Stimulated activated CD4-positive, alpha-beta T cell treated with anti-CD3 and anti-CD28 coated beads, Interleukin-1b, Interleukin-23, amount 100 ng/mL, for 1 hour (primary cell): ENCODE measurements at places on chromosomes 12 and 14.

GRCh38 chr12:124616394-124617221 lies 49.2 kb upstream of the NCOR2 start:
- no peak for DNase-seq

GRCh38 chr14:98886982-98887381 lies 385.0 kb downstream of the BCL11B start:
- DNase-seq: no peak

- DNase-seq: no peak
These were observed 127.2 kb downstream of the OTOGL start for GRCh38 chr12:80226576-80226975.

- DNase-seq: no peak
These were observed 717 bp upstream of the ZNF839 start for GRCh38 chr14:102318781-102319276.

- no peak for DNase-seq
These were observed 34.1 kb downstream of the PSMC1 start for GRCh38 chr14:90290337-90291011.

GRCh38 chr12:18562531-18562930 lies 175.3 kb downstream of the PLCZ1 start:
- no peak for DNase-seq

GRCh38 chr14:57085801-57086200 lies 182.9 kb downstream of the EXOC5 start:
- DNase-seq: no peak

- DNase-seq: no peak
These were observed 18.6 kb downstream of the GPRC5A start for GRCh38 chr12:12909995-12910420.

GRCh38 chr14:91149462-91149861 lies 35.6 kb downstream of the DGLUCY start:
- no peak for DNase-seq

GRCh38 chr12:65742018-65743010 lies 82.0 kb upstream of the HMGA2 start:
- DNase-seq: no peak

DNA sequence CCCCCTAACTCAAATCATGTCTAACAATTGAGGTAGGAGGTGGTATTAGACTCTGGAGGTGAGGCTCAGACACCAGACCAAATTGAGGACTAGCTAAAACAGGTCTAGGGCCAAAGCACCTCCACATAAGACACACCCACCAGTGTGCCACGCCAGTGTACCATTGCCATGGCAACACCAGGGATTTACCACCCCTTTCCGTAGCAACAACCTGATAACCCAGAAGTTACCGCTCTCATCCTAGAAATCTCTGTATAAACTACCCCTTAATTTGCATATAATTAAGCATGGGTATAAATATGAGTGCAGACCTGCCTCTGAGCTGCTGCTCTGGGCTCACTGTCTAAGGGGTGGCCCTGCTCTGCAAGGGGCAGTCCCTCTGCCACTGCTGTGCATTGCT lies 57.4 kb upstream of the PPP2R5C start:
- no peak for DNase-seq

DNA sequence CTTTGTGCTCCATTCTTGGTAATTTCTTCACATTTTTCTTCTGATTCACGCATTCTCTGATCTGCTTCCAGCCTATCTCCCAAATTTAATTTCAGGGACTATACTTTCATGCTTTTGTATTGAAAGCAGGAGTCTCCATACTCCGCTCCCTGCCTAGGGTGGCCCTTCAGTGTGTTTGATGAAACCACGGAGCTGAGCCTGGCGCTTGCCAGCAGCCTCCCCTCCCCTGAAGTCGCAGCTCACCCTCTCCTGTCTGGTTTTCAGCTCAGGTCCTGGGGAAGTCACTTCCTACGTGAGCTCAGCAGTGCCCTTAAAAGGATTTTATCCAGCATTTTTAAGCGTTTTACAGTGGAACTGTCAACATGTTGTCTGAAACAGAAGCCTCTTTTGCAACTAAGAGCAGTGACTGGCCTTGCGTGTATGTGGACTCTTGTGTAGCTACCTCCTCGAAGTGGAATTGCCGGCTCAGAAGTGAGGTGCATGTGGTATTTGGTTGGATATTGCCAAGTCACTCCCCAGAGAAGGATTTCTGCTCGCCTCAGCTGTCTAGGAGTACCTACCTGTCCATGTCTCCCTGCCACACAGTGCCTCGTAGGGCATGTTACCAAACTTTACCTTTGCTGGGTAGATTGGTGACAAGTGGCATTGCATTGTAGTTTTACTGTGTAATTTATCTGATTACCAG lies 78.5 kb downstream of the TESC start:
- no peak for DNase-seq

GRCh38 chr14:58376791-58377190 lies 18.9 kb upstream of the TOMM20L start:
- no peak for DNase-seq

DNA sequence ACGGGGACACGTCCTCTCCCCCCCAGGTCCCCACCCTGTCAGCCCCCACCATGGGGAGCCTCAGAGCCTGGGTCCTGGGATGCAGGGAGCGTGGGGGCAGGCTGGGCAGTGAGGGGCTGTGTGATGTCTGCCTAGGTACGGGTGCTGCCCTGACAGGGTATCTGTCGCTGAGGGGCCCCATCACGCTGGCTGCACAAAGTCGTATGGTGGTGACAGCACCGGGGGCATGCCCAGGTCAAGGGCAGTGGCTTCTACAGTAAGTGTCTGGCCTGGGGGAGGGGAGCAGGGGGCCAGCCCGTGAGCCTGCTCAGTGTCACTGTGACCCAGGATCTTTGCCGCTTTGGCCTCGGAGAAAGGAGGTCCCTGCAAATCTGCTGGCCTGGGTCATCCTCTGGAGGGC lies 23.3 kb downstream of the PAPLN start:
- no peak for DNase-seq

GRCh38 chr14:41973178-41973577 lies 366.5 kb downstream of the LRFN5 start:
- no peak for DNase-seq

DNA sequence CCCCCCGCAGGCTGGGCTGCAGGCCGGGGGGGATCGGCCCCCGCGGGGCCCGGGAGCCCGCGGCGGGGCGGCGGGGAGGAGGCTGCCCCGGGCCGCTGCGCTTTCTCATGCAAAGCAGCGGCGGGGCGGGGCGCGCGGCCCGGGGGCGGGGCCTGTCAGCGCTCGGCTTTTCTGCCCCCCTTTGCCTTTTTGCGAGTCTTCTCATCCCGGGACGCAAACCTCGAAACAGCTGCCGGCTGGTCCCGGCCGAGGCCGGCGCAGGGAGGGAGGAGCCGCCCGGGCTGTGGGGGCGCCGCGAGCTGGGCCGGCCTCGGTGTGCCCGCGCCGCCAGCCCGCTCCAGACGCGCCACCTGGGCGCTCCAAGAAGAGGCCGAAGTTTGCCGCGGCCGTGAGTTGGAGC lies at the start of gene FZD10:
Gene FZD10 (plus strand): TSS at position 198 of the 400 bp plus-strand sequence. CDS start 479 bp downstream, outside the sequence.
- DNase-seq: no peak

- DNase-seq: no peak
These were observed 100.8 kb downstream of the TAOK3 start for GRCh38 chr12:118271770-118272417.

DNA sequence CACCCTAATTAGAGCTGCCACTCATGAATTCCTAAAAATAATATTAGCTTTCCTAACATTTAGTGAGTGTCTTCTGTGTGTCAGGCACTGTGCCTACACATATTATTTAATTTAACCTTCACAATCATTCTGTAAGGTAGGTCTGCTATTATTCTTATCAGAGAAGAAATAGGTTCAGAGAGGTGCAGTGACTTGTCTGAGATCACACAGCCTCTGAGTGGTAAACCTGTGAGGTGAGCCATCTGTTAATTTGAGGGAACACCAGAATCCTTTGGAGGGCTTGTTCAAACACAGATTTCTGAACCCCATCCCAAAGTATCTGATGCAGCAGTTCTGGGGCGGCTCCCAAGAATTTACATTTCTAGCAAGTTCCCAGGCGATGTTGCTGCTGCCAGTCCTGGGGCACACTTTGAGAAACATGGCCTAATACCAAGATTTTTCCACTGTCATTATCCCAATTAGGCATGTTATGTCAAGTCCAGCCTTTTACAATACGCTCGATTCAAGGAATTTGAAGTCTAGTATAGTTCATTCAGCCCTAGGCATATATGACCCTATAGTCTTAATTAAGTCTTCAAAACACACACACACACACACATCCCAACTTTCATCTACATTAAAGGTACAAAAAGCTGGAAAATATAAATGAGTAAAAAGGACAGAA lies 19.9 kb upstream of the COX6A1 start:
- no peak for DNase-seq

GRCh38 chr12:56769868-56770267 lies 6.7 kb downstream of the HSD17B6 start:
- no peak for DNase-seq

DNA sequence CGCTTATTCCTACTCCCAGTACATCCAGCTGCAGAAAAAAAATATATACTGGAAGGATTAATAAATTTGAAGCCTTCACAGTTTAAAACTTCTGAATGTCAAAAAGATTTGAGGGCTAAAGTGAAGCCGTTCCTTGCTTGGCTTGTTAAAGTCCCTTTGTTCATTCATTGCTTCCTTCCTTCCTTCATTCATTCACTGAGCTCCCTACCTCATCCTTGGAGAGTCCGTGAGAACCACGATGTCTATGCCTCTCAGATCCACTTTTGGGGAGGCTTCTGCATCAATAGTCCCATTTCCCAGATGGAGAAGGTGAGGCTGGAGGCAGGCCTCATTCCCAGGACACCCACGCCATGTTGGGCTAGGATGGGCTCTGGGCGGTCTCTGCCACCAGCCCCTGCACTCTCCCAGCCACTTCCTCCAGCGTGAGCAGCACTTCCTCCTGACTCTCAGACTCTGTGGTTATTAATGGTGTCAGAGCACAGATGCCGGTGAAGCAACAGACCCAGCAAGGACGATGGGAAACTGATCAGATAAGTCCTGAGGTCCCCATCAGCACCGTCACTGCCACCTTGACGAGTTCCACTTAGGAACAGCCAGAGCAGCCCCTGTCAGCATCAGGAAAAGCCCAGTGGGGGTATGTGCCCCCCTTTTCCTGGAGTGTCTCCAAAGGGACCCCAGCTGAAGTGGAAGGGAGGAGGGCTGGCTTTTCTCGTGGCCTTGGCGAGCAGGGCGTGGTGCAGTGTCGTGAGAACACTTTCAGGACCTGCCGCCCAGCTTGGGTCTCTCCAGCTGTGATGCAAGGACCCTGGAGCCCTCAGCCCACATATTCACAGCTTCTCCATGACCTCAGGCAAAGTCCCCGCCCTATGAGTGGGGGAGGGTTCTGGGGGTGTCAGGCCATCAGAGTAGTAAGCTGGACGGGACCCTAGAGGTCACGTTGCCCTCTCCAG lies 21.2 kb downstream of the ASB2 start:
- no peak for DNase-seq

- DNase-seq: no peak
These were observed 837 bp upstream of the STX2 start for GRCh38 chr12:130839770-130840404.

DNA sequence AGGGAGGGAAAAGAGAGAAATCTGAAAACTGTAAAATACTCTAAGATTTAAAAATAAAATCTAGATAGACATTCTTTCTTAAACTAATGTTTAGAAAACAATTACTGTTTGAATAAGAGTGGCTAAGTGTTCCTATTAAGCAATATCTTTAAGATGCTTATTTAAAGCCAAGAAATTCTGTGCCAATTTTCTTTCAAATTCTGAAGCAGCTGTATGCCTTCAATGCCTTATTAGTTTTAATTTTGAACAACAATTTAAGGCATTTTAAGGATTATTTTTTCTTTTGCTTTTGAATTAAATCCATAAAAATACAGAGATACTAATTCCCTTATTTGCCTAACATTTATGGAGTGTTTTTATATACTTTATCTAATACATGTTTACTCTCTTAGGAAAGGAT lies 50.3 kb upstream of the KITLG start:
- no peak for DNase-seq

GRCh38 chr12:109418848-109419480 lies 58.1 kb downstream of the KCTD10 start:
- DNase-seq: no peak

GRCh38 chr12:119341020-119341419 lies 6.5 kb downstream of the CCDC60 start:
- no peak for DNase-seq

GRCh38 chr14:24418492-24418873 lies 11.0 kb downstream of the CBLN3 start:
- DNase-seq: no peak

- DNase-seq: no peak
These were observed 1226.7 kb downstream of the FLRT2 start for GRCh38 chr14:86756521-86757190.

DNA sequence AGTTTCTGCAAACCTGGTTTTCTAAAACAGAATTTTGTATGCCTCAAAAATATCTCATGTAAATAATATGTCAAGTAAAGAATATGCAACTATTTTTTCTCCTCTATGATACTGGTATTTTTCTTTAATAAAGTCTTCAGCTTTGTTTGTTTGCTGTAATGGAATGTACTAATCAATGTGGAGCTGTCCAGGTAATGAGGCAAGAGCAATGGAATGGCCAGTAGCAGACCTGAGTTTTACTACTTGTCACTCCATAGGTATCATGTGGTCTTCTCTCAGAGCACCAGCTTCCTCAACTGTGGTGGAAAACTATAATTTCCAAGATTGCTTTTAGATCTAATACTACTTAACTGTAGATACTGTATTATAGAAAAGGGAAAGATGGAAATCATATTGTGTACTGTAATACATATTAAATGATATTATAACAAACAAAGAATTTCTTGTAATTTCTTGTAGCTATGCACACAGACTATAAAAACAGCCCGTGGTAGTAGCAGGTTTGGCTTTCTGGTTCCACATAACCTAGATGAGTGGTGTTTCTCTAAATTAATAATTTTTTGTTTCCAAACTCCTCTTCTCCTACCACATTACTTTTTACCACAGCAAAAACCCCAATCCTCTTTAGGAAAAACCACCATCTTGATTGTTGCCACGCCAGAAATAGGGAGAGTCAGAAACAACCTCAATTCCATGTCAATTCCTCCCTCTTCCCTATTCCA lies 70.6 kb downstream of the KIF21A start:
- DNase-seq: no peak

DNA sequence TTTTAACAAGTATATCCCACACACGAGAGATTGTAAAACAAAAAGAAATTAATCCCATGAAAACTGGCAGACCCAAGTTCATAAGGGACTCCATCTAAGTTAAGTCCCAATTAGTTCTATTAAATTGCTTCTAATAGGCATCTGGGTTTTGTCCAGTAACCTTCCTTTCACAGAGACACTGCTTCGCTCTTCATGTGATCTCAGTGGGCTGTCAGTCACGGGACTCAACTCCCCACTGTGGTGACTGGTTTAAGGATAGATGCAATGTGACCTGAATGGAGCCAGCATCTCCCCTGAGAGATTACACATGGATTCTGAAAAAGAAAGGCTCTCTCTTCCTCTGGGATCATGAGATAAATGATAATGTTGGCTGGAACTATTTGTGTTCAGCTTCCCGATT lies 96.4 kb downstream of the GAS2L3 start:
- DNase-seq: no peak

GRCh38 chr14:36820901-36821300 lies 159.2 kb downstream of the PAX9 start:
- no peak for DNase-seq

DNA sequence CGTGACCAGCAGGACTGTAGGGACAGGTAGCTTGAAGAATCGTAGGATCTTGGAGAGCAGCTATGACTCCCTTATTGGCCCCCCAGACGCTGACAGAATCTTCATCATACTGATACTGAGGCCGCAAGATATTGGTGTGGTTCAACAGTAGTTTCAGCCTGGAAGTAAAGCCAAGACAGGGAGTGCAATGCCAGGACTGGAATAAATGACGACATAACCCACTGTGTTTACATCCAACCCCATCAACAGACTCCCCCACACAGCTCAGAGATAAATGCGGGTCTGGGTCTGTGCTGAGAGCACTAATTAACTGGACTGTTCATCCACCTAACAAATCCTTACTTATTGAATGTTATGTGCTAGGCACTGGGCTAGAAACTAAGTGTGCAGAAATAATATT lies 16.6 kb downstream of the NOXRED1 start:
- DNase-seq: no peak
